Retinal pigment epithelial cell (primary cell): ENCODE measurements at places on chromosomes 5 and 9.

DNA sequence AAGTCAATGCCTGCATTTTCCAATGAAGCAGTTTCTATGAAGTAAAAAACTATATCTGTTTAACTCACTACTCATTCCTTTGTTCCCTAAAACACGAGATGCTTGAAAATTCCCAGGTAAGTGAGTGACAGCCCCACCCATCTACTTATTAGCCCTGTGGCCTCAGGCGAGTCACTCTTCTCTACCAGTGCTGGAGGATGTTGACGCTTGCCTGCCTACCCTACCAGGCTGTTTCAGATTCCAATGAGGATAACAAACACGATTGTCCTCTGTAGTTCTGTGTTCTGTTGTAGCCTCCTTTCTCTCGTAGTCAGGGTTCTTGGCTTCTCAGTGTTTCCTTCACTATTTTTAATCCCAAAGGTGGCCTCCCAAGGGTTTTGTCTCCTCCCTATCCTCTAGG is 388.8 kb downstream of the KDM4C start:
- no peak for DNase-seq

- DNase-seq = no peak
These were observed 1.1 kb downstream of the GALNT10 start for GRCh38 chr5:154191467-154192261.

GRCh38 chr9:134026581-134026980 is 1.3 kb downstream of the BRD3OS start:
- DNase-seq = no peak

- no peak for DNase-seq
These were observed 10.5 kb upstream of the LHFPL2 start for GRCh38 chr5:78659114-78659513.

- DNase-seq = no peak
These were observed 19.1 kb downstream of the TPPP start for GRCh38 chr5:673831-674629.

GRCh38 chr5:14750712-14751111 is 86.2 kb downstream of the OTULIN start:
- no peak for DNase-seq

- no peak for DNase-seq
These were observed 5.8 kb upstream of the RAB14 start for GRCh38 chr9:121207371-121207940.

DNA sequence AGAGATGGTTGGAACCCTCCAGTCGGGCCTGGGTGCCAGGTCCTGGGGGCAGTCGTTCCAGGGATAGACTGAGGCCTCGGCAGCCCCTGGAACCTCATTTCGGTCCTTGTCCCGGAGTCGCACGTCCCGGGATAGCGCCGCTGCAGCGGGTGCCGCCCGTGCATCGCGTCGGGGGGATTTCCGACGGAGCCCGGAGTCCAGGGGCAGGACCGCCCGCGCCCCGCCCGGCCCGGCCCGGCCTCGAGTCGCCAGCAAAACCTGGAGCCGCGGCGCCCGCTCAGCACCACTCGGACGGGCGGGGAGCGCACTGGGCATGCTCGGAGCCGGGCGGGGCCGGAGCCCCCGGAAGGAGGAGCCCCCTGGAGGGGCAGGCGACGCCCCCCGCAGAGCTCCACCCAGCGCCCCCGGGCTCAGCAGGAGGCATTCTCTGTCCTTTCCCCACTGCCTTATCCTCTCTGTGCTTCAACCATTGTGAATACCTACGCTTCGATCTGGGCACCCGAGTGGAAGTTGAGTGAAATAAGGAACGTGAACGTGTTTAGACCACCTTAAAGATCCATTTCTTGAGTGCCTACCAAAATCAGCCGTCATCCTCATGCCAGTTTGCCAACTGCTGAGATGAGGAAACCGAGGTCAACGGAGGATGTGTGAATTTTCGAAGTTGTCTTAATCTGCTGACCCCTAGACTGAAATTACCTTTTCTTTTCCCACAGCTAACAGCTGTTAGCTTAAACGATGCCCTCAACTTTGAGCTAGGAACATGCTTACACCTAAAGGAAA is 1.7 kb upstream of the PTPN3 start:
- no peak for DNase-seq

DNA sequence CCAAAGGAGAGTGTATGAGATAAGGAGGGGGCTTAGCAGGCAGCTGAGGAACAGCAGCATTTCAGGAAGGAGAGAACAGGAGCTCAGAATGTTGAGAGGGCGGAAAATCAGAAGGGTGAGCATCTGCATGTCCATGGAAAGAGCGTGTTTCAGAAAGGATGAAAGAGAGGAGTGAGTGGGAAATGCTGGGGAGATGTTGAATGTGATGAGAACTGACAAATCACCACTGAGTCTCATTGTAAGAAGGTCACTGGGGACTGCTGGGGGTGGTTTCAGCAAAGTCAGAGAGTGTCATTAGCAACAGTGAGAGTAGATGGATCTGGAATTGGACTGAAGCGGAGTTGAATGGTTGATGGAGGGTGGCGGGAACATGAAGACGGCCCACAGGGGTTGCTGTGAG is 65.8 kb downstream of the ANKRD33B start:
- DNase-seq = no peak

- DNase-seq = no peak
These were observed 4.7 kb downstream of the KLHL3 start for GRCh38 chr5:137731176-137731575.

GRCh38 chr9:82275258-82275927 is 286.8 kb downstream of the SPATA31D1 start:
- no peak for DNase-seq

GRCh38 chr5:5738797-5739489 is 316.5 kb downstream of the ICE1 start:
- DNase-seq = no peak

GRCh38 chr5:141840826-141841360 is 37.3 kb downstream of the PCDH1 start:
- DNase-seq = no peak

GRCh38 chr5:32936329-32936728 is 225.2 kb downstream of the NPR3 start:
- DNase-seq = no peak

- no peak for DNase-seq
These were observed 154.0 kb downstream of the SNCAIP start for GRCh38 chr5:122465994-122466393.

GRCh38 chr9:114894609-114895433 is 35.6 kb downstream of the TNFSF8 start:
- peak; percentile 78 for DNase-seq

DNA sequence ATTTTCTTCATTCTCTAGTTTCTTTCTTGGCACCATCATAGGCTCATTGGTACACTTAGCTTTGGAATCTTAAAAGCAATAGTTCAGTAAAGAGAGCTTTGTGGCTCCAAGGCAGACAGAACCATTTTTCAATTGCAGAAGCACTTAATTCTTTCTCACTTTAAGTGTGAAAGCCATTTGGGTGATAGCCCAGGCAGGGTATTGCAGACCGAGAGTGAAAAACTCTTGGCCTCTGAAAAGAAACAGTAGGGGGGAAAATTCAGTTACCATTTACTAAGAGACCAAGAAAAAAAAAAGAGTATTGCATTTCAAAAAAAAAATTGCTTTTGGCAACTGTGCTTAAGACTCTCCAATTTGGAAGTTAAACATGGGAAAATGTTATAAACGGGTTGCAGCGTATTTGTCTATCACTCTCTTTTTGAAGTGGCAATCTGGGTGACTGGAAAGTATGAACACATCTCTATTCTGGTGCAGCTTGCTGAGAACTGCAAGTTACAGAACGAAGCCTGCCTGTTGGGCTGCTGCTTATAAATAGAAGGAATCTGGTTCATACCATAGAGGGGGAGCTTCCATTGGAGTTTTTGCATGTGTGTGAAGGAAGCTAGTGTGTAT is 170.5 kb downstream of the TLE4 start:
- DNase-seq = no peak

DNA sequence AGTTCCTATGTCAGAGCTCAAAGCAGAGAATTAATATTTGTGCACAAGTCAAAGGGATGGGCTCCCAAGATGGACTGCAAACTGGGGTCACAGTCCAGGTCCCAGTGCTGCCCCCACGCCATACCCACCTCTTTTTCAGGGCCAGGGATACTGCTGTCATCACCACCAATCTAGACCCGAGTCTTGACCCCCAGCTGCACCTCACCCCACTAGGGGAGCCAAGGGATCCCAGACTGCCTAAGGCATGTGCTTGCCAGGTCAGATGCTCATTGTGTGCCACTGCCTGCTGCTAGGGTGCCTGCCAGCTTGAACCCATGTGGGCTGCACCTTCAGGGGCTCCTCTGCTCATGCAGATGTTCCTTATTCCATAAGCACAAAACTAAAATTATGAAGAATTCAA is 215.6 kb upstream of the NREP start:
- DNase-seq = no peak

- DNase-seq = no peak
These were observed 85.1 kb downstream of the FGF1 start for GRCh38 chr5:142600611-142601358.

DNA sequence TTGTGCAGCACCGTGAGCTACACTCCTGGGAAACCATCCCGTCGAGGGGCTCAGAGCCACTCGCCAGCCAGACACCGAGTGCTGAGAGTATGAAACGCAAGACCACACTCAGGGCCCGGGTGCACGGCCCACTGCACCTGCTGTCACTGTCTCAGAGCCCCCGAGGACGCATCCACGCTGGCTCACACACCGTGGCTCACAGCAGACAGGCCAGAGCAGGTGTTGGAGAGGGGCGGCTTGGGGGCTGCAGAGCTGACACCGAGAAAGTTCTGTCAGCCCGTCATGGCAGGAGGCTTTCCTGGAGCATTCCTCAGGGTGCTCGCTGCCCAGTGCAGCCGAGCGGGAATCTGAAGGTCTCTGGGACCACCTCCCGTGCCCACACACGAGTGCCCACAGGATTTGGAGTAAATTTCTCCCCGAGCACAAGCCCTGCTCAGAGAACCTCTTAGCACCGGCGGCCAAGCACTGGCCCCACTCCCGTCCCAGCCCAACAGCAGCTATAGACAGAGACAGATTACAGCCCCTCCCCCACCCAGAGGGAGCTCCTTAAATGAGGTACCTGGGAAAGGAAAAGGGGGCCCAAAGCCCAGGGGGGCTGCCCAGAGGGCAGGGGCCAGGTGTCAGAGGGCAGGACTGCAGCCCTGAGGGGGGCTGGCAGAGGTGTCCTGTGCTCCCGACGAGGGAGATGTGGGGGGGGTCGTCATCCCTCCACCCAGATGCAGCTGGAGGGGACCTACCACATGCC is 56.0 kb upstream of the SARDH start:
- DNase-seq = no peak

DNA sequence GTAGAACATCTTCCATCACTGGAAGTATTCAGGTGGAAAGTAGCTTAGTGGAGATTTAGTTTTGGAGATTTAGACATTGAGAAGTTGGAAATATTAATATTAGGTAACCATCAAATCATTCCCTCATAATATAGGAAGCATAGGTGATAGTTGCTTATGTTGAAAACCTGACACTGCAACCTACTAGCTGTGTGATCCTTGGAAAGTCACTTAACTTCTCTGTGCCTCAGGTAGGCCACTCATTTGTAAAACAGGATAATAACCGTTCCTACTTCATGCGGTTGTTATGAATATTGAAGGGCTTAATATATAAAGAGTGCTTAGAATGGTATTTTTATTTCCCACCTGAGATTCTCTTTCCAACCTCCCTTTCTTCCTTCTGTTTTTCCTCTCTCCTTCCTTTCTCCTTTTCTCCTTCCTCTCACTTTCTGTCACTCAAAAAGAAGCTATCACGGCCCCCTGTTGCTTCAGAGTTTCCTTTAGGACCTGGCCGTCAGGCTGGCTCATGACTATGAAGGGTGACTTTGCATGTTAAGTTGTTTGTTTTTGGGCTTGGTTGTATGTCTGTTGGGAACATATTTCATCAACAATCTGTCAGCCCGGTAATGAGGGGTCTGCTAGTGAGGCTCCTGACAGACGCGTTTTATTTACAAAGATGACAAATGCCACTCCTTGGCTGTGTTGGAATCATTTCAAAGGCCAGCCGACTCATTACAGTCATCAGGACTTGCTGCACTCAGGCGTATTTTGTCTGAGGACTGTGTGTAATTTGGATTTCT is 31.0 kb downstream of the DOCK2 start:
- DNase-seq = no peak

DNA sequence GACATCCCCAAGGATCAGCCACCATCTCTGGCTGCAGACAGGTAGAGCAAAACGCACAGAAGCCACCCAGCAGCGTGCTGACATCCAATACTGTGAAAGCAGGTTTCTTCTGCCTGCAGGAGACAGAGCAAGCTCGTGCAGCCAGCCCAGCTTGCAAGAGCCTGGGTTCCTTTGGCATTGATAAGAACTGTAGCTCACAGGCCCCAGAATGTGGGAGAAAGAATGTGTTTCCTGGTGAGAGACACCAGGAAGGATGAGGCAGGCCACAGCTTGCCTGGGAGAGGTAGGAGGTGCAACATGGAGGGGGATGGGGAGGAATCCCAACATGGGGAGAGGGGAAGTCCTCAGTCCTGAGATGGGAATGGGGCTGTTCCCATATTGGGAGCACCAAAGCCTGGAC is 34.0 kb upstream of the ARAP3 start:
- DNase-seq = no peak

GRCh38 chr5:143805861-143806260 is 6.1 kb upstream of the HMHB1 start:
- no peak for DNase-seq

DNA sequence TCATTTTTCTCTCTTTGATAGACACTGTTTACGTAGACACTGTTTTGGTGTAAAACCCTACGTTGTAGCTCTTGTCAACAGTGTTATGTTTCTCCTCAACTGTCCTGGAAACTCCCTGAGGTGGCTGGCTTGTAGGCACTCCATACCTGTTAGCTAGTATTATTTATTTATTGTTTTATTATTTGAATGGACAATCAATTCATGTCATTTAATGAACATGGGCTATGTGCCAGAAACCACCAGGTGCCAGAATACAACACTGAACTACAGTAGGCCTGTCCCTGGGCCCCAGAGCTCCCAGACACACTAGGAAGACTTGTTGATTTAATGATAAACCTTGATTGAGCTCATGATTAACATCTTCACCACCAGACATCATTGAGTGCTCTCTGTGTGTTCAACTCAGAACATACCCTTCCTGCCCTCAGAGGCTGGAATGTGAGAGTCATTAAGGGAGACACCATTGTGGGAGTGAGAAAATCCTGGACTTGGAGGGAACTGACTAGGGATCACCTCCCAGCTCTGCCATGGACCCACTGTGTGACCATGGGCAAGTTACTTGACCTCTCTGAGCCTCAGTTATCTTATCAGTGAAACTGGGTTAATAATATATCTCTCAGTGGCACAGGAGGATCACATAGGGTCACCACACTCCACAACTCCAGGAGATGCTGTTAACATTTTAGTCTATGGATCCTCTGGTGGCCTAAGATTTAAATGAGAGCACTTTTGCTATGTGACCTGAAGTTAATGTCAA is 19.2 kb downstream of the IRF1 start:
- DNase-seq = no peak
